Fibroblast of skin of left quadriceps (primary cell): ENCODE measurements at places on chromosomes 2 and 18.

GRCh38 chr2:100407073-100407472 lies 10.4 kb downstream of the CHST10 start:
- no peak for DNase-seq

- DNase-seq = no peak
Observed at GRCh38 chr2:195480121-195480520, 176.9 kb upstream of the SLC39A10 start.

DNA sequence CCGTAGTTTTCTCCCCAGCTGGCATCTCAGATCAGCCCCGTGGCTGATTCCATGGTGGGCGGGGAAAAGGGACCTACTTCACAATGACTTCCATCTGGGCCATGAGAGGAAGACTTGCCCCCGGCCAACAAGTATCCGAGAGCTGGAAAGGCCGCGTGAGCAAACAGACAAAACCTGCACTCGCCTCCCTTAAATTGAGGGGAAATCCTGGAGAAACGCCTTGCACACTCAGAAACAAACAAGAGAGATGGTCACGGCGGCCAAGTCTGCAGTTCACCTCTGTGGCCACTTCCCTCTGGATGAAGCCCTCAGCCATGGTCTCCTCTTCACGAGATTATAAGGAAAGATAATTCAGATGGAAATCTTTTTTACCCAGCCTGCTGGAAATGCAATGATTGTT lies 39.4 kb upstream of the TPO start:
- DNase-seq = no peak

DNA sequence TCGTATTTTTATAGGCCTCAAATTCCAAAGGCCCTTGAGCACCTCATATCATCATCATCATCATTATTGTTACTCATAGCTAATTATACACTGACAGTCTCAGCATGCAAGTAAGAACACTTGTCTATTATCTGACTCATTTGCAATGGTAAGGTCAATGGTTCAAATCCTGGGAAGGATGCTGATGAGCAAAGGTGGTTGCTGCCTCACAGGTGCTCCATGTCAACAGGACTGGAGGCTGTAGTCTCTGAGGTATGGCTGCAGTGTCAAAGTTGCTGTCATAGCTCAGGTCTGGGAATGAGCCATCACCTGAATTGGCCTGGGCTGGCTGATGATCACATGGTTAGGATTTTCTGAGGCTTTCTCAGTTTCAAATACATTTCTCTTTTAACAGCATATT lies 379.3 kb downstream of the BCL11A start:
- no peak for DNase-seq

DNA sequence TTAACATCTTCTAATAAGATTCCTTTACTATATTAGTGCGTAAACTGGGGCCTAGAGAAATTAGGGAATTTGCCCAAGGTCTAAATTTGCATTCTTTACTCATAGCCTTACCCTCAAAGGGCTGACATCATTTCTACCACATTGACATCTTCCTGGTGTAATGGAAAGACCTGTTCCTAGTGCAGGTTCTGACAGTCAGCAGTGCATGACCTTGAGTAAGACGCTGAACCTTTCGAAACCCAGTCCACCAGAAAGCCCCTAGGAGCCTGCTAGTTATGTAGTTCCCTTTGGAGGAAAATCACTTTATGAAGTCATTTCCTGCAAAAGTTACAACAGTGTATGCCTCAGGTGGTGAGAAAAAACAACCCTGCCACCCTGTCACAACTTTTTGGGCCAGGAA lies 388.3 kb downstream of the TNS1 start:
- no peak for DNase-seq

- DNase-seq = no peak
Observed at GRCh38 chr2:42996528-42996927, 204.1 kb upstream of the HAAO start.

DNA sequence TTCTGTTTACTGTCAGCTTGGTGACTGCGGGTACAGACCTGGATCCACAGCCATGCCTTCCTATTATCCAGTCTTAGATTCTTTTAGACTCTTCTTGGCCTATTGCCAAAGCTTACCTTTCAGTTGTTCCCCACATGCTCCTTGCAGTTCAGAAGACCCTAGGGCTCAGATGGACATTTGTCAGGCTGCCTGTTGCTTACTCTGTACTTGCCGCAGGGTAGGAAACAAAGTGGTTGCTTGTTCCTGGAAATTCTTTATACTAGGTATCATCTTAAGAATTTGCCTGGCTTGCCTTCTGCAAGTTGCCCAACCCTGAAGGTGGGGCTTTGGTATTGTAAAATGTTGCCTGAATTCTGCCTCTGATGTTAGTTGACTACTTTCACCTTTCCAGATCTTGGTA lies 24.4 kb downstream of the CD28 start:
- no peak for DNase-seq

DNA sequence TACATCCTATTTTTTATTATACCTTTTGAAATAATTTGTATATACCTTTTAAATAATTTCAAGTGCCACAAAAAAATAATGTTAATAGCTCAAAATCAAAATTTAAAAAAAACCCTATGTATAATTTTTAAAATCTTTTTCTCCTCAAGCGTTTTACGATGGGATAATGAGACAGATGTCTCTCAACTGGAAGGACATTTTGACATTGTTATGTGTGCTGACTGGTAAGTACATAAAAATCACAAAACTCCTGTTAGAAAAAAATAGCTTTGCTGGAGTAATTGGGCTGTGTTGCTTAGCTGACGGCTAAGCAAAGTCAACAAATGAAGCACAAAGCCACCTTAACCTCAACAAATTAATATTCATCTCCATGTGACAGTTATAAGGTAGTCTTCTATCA lies 198.0 kb upstream of the SIX3 start:
- DNase-seq = no peak

DNA sequence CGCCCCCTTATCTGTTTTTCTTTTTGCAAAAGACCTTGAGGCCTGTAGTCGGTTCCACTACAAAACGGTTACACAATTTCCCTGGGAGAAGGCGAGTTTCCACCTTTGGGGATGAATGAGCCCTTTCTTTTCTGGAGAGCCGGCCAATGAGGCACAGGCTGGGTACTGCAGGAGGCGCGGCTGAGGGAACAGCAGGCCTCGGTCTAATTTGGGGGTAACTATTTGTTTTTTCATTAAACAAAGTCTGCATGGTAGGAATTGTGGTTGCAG lies 129.2 kb downstream of the MYCN start:
- no peak for DNase-seq

GRCh38 chr2:224901121-224901676 lies 141.1 kb downstream of the DOCK10 start:
- no peak for DNase-seq

DNA sequence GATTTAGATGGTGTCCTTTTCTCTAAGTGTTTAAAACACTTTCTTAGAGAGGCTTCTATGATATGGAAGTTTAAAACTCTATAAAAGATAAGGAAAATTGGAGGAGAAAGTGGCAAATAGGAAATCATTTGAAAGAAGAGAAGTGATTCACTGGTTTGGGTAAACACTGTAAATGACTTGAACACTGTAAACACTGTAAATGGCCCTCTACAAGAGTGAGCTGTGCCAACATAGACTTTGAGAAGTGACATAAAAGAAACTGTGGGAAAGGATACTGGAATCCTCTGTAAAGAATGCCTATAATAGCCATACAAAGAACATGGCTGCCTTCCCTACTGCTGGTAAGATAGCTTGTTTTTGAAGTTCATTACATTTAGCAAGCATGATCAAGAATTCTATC lies 210.9 kb upstream of the SIX3 start:
- DNase-seq = no peak

DNA sequence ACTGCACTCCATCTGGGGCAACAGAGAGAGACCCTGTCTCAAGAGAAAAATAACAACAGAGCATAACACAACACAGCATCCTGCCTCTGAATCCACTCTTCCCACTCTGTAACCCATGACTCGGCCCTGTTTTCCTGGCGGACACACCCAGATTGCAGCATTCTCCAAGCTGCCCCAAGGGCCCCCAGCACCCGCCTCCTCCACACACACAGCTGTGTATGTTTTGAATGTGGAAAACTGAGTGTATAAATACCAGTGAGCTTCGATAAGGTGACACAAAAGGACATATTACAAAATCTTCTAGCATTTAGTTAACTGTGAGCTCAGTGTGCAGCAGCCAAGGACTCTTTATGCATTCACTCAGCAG lies 13.0 kb downstream of the IMPA2 start:
- DNase-seq = no peak

DNA sequence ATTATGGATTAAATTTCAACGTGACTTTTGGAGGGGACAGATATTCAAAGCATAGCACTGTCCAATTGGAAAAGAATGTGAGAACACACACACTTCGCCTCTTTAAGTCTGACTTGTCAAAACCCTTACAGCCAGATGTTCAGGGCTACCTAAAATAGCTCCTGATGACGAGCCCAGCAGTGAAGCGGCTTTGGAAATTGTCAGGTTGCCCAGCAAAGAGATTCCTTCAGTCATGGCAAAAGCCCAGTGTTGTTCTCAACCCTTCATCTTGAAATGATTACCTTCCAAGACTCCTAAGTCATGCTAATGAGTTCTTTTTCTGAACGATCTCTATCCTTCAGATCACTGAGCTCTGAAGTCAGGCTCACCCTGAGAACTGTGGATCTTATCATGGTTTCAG lies 436.6 kb downstream of the LRATD1 start:
- DNase-seq = peak; percentile 86

GRCh38 chr2:12767996-12768624 lies 51.4 kb downstream of the TRIB2 start:
- no peak for DNase-seq

- no peak for DNase-seq
Observed at GRCh38 chr2:233358947-233359346, 4.7 kb downstream of the DGKD start.

DNA sequence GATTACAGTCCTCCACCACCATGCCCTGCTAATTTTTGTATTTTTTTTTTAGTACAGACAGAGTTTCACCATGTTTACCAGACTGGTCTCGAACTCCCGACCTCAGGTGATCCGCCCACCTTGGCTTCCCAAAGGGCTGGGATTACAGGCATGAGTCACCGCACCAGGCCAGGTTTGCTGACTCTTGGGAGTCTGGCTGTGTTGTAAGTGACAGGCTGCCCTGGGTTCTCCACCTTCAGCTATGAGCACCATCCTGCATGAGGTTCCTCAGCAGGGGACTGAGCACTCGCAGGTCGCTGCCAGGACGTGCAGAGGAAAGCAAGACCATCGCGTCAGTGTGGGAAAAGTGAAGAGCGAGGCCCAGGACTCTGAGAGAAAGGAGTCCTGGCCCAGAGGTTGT lies 112.6 kb upstream of the NDUFV2 start:
- no peak for DNase-seq

DNA sequence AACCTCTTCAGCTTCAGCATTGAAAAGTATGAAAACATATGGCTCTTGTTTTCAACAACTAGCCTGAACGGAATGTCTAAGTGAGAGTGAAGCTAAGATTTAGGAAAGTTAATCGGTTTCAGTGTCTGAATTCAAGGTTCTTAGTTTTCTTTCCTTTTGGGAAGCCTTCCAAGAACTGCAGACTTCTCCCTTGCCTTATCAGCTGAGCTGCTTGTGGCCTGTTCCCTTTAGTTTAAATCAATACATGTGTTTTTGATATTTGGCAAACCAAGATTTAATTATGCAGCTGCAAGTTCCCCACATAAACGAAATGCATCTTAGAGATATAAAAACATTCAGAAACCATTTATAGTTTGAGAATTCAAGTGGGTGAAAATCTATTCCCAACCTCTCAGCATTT lies 274.3 kb upstream of the NRP2 start:
- DNase-seq = peak; percentile 98

- no peak for DNase-seq
Observed at GRCh38 chr2:74083750-74084149, 64.0 kb downstream of the BOLA3 start.

GRCh38 chr2:62287899-62288880 lies 92.3 kb downstream of the B3GNT2 start:
- DNase-seq = no peak

- peak; percentile 83 for DNase-seq
Observed at GRCh38 chr2:37376421-37377186, 32.2 kb downstream of the QPCT start.

DNA sequence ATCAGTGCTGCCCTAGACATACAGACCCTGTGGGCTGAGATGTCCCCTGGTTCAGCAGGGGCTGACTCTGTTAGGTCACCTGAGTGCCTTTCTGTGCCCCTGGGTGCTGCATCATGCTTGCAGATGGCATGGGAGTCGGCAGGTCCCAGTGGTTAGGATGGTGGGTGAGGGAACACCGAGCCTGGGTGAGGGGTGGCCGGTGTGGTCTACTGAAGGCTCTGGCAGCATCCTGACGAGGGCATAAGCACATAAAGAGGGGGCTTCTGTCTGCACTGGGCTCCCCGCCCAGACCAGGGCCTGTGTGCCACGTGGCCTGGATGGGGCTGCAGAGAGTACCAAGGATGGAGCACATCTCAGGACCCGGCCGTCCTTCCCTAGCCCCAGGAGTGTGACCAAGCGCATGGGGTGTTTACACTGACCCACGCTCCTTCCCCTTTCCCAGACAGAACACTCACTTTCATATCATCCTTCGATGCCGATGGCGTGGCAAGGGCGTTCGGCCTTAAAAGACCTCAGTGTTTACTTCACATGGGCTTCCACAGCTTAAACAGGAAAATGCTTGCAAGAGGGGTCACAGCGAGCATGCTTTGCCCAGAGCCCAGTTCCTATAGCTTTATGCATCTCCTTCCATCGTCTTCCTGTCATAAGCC lies 115.1 kb downstream of the STPG4 start:
- no peak for DNase-seq

DNA sequence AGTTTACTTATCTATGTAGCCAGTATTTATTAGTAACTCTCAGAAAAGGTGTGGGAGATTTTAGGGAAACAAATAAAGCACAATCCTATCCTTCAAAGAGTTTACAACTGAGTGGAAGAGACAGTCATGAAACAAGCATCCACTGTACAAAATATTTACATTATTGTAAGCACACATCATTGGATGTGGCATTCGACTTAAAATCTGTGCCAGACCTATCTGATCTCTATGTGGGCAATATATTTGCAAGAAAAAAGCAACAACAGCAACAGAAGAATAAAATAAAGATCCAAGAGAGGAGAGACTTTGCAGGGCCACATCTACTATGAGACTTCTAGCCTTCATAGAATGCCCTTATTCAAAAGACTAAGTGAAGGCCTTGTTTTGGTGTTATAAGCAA lies 882.1 kb upstream of the PIK3C3 start:
- DNase-seq = no peak

- DNase-seq = no peak
Observed at GRCh38 chr18:49510393-49511115, 23.5 kb upstream of the C18orf32 start.

GRCh38 chr2:198518935-198519334 lies 714.5 kb downstream of the PLCL1 start:
- DNase-seq = no peak
